ENCODE measurements at places on chromosomes 5 and 9.
A peak's percentile ranks its signal among the peaks of the same experiment; 100 is the strongest.

DNA sequence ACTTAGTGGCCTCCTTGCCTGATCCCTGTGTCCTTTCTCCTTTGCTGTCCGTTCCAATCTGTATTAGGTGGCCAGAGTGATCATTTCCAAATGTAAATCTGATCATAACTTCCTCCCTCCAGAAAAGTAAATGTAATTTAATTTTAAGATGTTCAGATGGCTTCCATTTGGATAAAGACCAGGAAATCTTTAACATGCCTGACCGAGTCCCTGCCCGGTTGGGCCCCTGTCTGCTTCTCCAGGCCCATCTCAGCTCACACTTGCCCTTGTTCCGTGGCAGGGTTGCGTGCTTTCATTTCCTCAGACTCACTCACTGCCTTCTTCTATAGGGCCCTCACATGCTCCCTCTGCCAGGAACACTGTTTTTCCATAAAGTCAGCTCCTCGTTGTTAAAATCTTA lies 7.6 kb downstream of the MAP3K1 start:
- DNase-seq, result no peak

GRCh38 chr9:129612815-129613519 lies 7.9 kb downstream of the C9orf50 start:
- DNase-seq, result no peak

DNA sequence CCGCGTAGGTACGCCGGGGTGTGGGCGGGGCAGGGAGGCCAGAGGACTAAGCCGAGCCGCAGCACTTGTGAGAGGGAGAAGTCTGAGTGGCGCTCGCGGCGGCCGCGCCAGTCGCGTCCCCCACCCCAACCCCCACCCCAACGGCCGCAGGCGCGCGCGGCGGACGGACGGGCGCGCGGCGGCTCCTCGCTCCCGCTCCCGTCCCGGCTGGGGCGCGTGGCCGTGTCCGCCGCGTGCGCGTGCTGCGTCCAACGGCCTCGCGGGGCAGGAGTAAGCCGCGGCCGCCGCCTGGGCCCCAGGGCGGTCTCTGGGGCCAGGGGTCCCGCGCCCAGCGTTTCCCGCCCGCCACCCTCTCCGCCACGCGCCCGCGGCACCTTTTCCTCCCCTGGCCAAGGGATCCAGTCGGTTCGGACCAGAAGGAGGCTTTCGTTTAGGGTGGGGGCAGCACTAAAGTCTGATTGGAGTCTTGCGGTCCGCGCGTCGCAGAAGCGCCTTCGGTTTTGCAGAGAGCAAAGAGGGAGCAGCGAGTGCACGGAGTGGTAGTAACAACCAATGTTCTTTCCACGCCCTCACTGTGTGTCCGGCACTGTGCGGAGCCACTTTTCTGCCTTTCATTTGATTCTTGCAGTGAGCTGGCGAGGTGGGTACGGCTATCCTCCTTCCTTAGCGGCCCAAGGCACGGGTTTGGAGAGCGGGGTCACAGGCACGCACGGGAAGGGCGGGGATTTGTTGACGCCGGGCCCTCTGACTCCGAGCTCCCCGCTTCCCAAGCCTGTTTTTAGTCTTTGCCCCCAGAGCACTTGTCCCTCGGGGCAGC lies 483 bp downstream of the G3BP1 start:
- DNase-seq, result peak; percentile 50

DNA sequence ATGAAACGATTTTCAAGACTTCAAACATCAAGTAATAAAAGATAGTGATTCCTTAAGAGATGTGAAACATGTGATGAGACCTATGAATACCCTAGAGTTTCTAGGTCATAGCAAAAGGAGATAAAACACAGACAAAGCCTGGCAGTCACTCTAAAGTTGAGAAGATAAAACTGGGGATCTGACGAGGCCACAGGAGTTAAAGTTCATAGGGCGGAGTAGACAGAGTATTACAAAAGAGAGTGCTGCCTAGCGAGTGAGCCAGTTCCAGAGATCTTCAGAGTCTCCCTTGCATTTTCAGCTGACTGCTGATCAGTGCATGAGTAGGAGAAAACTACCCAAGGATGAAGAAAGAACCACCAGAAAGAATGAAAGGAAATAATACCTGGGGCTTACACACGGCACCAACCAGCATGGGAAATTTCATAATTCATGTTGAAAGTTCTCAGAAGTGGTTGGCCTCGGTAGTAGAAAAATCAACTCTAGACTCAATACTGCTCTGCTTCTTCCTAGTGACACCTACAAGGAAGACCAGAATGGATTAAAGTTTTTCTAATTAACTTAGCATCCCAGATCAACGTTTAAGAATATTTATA lies 30.4 kb downstream of the FBXO4 start:
- DNase-seq, result no peak

GRCh38 chr5:42423285-42424165 lies at the start of gene GHR:
Gene GHR, plus strand, starts transcription at chr5:42423439. Its CDS starts 142,436 bp downstream, at chr5:42565875.
- peak; percentile 63 for DNase-seq

- no peak for DNase-seq
Measured at GRCh38 chr9:88651682-88652633, 117.0 kb downstream of the NXNL2 start.

GRCh38 chr9:124218438-124218982 lies 39.2 kb upstream of the NEK6 start:
- DNase-seq, result no peak

- DNase-seq, result peak; percentile 65
Measured at GRCh38 chr9:131422241-131422792, 28.4 kb downstream of the PRRC2B start.
